Stimulated activated CD8-positive, alpha-beta memory T cell treated with anti-CD3 and anti-CD28 coated beads, Interleukin-7, amount 100 ng/mL, for 1 hour (primary cell): ENCODE measurements at places on chromosomes 11 and 22.

GRCh38 chr22:25880524-25880923 is 138.5 kb downstream of the MYO18B start:
- no peak for DNase-seq

DNA sequence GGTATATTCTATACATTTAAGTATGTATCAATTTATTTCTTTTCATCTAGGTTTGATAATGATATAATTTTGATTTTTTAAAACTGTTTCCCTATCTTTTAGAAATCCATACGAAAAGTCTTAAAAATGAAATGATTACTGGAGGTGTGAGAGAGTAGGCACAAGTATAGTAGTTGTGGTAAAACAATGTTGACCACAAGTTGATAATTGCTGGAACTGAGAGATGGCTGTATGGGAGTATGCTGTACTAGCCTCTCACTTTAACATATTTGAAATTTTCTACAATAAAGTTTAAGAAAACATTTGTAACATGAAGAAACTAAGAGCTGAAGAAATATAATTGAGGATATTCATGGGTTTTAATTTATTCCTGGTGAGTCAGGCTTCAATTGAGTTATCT is 30.0 kb downstream of the FSHB start:
- no peak for DNase-seq

DNA sequence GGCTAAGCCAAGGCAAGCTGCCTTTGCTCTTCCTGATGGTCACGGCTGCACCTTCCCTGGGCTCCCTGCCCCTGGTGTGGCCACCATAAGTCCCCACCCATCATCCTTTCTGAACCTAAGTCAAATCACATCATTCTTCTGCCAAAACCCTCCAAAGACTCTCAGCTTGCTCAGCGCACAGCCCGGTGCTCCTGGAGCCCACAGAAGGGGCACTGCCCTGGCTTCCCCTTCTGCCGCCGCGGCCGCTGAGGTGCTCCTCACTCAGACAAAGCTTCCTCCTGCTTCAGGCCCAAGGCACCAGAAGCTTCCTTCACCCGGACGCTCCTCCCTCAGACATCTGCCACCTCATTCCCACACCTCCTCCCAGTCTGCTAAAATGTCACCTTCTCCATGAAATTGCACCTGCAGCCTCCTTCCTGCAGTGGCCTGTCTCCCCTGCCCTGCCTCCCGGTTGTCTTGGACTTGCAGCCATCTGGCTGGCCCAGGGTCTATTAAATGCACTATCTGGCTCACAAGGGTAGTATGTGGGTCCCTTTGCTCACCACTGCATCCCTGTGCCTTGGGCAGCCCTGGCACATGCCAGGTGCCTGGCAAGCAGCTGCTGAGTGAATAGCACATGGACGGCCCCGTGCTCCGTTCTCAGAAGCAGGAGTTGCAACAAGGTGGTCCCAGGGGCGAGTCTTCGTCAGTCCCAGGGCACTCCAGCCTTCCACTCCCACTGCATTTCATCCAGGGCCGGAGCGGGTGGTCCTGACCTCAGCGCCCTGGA is 108.2 kb downstream of the WNT7B start:
- no peak for DNase-seq

DNA sequence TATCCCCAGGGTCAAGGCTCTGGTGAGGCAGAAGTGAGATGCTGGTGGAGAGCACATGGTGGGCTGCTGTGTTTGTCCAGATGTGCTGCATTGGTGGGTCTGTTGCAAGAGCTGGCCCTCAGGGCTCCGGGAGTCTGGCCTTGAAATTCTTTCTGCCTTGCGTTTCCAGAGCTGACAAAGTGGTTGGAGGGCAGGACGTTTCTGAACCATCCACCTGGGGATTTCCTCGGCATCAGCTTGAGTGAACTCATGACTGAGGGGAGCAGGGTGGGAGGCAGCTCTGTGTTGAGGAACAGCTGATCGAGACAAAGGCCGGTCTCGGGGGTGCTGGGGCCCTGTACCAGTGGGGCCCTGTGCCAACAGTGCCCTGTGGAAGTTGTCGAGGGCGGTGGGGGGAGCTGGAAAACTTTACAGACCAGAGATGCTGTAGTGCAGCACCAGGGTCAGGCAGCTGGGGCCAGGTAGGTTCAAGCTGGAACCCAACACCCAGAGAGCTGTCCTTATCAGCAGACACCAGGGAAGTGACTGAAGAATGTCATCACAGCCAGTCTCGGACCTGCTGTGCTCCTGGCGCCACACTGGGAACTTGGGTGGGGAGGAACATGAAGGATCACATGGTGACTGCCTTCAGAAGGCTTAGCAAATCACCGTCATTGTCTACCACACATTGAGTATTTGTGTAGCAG is 4.9 kb downstream of the TSKU start:
- DNase-seq: no peak

- DNase-seq: no peak
Measured at GRCh38 chr11:93403930-93404329, 73.4 kb downstream of the DEUP1 start.

- no peak for DNase-seq
Measured at GRCh38 chr11:124536520-124536919, 6.9 kb downstream of the OR8B12 start.

GRCh38 chr22:39179841-39180335 is 27.4 kb upstream of the CBX7 start:
- no peak for DNase-seq
